SIG-M5 (cell line): ENCODE measurements at places on chromosomes 2 and 18.

GRCh38 chr2:227205701-227206100 is 41.3 kb downstream of the COL4A3 start:
- no peak for DNase-seq

DNA sequence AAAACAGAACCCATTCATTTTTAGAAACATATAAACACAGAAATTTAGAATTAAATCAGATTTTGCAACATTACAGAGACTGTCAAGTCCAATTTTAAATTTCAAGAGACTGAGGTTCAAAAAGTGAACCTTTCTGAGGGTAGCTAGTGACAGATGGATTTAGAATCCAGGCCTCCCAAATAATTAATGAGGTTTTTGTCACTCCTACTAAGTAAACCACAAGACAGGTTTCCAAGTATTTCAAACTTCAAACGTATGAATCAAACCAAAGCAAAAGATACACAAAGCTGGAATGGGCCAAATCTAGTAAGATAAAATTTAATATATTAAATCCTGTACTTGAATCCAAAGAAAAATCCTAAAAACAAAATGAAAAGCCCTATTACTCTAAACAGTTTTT is 25.3 kb downstream of the PPP4R3B start:
- no peak for DNase-seq

- DNase-seq: no peak
Measured at GRCh38 chr2:219918254-219918653, 290.8 kb downstream of the SLC4A3 start.

GRCh38 chr18:11859282-11859830 is 8.1 kb downstream of the CHMP1B start:
- no peak for DNase-seq

GRCh38 chr18:37956020-37956419 is 390.4 kb upstream of the CELF4 start:
- DNase-seq: no peak

GRCh38 chr2:176581557-176582165 is 312.4 kb downstream of the MTX2 start:
- DNase-seq: no peak

DNA sequence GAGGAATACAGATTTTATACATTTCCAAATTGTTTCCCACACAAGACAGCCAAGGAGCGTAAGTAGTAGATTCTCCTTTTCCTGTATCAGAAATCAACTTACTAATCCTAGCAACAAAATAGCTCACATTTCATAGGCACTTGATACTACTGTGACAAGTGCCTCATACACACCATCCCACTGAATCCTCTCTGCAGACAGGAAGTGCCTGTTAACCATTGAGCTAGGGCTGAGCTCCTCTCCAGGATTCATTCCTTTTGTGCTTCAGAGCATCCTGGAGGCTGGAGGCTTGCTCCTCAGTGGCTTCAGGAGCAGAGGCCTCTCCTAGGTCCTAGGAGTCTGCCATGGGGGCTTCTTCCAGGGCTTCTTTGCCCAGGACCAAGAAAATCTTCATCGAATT is 20.8 kb upstream of the ZNF396 start:
- no peak for DNase-seq

DNA sequence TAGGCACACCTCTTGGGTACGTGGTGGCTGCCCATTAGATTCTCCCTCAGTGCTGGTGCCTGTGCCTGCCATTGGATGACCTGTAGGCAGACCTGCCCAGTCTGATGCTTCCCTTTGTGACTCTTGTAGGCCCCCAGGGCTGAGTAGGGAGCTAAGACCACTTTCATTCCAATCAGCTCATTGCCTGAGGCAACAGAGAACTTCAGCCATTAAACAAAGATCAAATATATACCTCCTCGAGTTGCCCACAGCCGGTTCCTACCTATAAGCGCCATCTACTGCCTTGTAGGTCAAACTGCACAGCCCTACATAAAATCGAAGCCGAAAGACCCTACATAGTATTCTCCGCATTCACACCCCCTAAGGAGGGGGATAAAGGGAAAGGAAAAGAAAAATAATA is 184.6 kb downstream of the ETAA1 start:
- no peak for DNase-seq

GRCh38 chr2:99811544-99811943 is 321.7 kb upstream of the REV1 start:
- DNase-seq: no peak

DNA sequence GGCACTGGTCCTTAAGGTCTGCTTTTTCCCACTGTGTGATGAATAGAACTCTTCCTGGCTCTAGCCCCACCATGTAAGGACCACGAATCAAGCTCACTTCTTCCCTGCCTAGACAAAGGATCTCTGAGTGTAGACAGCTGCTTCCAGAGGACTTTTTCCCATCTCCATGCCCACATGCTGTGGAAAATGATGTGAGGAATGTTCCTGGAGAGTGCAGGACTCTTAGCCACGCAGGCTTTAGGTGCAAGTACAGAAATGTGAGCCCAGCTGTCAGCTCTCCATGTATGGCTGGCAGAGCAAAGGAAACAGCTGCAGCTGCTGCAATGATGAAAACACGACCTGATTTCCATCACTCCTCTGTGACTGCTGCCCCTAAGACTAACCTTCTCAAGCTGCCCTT is 35.5 kb downstream of the NXPH2 start:
- DNase-seq: no peak

DNA sequence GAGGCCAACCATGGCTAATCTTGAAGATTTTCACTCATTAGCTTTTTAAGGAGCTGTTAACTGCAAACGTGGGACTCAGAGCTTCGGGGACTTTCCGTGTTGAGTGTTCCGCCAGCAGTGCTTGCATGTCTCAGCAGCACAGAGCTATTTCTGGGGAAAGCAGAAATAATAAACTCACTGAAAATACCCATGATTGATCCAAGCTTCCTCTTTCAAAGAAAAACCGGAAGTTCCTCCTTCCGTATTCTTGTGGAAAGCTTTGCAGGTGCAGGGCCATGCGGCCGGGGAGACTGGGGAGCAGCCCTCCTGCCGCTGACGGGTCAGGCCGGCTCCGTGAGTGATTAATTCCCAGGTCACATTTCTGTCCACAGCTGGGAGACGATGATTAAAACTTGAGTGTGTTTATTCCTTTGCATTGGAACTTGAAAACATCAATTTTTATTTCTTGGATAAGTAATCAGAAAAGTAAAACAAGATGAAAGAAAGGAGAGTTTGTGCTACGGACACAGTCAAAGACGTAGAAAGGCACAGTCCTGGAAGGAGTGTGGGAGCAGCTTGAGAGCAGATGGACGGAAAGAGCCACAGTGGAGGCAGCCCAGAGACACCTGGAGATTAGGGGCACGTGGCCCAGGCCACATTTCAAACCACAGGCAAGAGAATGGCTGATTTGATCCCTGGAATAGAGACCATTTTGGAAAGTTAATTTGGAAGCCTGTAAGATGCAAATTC is 54.2 kb upstream of the CTDP1 start:
- peak; percentile 95 for DNase-seq

GRCh38 chr2:60152226-60152833 is 401.1 kb downstream of the BCL11A start:
- DNase-seq: no peak

GRCh38 chr2:65070172-65070830 is 14.1 kb downstream of the CEP68 start:
- DNase-seq: no peak

DNA sequence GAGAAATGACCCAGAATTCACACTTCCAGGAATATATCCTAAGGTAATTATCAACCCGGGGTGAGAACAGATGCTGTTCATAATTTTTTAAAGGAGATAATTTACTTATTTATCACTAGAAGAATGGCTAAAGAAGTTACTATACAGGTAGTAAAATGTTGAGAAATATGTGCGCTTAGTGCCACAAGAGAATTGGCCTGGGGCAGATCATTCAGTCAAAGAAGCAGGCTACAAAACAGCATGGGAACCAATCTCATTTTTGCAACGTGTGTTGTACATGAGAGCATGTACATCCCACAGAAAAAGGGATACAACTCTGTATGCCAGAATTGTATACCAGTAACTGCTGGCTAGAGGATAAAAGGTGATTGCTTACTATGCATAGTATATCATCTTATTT is 75.2 kb downstream of the VIT start:
- no peak for DNase-seq

- DNase-seq: no peak
Measured at GRCh38 chr2:211204456-211204855, 648.1 kb downstream of the CPS1 start.

GRCh38 chr2:220949466-220949865 is 622.6 kb downstream of the EPHA4 start:
- no peak for DNase-seq

DNA sequence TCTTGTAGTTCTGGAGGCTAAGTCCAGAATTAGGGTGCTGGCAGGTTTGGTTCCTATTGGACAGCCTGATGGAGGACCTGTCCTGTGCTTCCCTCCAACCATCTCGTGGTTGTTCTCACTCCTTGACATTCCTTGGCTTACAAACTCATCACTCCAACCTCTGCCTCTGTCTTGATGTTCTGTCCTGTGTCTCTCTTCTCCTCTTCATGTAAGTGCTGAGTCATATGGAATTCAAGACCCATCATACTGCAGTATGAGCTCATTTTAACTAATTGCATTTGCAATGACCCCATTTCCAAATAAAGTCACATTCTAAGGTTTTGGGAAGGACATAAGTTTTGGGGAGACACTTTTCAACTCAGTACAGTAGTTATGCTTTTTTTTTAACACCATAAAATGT is 374.7 kb downstream of the TRIB2 start:
- DNase-seq: no peak

GRCh38 chr2:238409341-238410199 is 17.2 kb upstream of the ASB1 start:
- no peak for DNase-seq

DNA sequence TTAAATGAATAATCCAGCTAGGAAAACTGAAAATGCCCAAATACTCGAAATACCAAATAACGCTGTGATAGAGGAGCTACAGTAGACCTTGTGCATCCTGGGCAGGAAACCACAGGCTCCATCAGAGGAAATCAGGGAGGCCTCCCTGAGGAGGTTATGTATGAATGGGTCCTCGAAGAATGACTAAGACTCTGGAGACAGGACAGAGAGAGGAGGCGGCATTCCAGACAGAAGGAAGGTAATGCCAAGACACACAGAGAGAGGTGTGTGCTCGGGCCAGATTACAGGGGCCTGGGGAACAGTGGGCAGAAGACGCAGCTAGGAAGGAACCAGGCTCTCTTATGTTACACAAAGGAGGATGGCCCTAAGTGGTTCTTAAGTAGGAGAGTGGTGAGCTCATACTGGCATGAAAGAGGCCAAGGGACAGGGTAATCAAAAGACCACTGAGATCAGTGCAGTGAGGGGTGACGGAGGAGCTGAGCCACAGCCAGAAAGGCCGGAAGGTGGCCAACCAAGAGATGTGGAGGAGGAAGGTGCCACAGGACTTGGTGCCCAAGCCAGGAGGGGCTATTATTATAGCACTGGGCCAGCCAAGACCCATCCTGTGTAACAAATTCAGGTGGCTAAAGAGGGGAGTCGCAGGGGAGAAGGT is 9.9 kb downstream of the ST3GAL5 start:
- DNase-seq: no peak

DNA sequence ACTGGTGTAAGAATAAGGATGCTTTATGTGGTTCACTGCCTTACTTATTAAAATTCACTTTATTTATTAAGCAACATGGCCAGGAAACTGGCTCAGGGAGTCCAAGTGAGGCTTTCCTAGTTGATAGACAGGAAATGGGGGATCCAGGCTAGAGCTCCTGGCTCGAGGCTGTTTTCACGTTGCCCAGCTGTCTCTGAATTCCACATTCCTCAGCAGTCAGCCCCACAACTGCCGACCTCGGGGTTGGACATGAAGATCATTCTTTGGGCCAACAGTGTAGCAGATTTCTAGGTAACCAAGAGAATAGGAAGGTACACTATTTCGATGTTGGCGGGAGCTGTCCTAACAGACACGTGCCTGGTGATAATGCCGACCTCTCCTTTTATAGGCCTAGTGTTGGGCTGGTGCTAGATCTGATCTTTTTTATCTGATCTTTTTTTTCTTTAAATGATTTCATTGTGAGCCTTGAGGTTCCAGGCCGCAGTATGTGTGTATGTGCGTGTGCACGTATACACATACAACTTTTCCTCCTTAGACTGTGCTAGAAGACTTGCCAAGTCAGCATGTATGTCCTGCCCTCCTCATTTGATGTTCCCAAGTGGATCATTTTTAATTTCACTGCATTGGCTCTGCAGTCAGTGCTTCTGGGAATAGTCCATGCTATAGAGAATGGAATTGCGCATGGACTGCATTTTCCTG is 103.5 kb downstream of the CABLES1 start:
- DNase-seq: no peak

DNA sequence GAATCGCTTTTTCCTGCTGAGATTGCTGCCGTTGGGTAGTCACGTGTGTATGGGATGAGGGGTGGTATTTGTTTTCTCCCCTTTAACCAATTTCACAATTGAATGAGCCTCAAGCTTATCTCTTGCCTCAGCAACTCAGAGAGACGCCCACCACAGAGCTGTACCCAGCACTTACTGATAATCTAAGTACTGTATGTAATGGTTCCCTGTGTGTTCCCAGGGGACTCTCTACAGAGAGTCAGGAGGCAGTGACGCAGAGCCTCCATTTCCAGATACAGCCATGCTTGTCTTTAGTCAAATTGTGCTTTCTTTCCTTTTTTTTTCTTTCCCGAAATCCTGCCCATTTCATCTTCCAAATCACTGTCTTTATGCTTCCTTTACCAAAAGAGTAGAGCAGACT is 1102.1 kb upstream of the KLHL29 start:
- DNase-seq: no peak

GRCh38 chr2:101107241-101107640 is 43.9 kb downstream of the TBC1D8 start:
- no peak for DNase-seq

- DNase-seq: no peak
Measured at GRCh38 chr2:149613704-149614103, 26.1 kb upstream of the MMADHC start.

DNA sequence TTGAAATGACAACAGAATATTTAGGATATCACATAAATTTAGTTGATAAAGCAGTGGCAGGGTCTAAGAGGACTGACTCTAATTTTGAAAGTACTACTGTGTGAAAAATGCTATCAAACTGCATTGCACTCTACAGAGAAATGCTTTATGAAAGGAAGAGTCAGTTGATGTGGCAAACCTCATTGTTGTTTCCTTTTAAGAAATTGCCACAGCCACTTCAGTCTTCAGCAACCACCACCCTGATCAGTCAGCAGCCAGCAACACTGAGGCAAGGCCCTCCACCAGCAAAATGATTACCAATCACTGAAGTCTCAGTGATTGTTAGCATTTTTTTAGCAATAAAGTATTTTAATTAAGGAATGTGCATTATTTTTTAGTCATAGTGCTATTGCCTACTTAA is 488.7 kb upstream of the SLC39A10 start:
- DNase-seq: no peak

GRCh38 chr2:62956651-62957050 is 94.0 kb upstream of the OTX1 start:
- DNase-seq: no peak

- no peak for DNase-seq
Measured at GRCh38 chr2:103138123-103138901, 376.5 kb downstream of the TMEM182 start.

- no peak for DNase-seq
Measured at GRCh38 chr18:56999823-57000222, 147.1 kb upstream of the BOD1L2 start.

- no peak for DNase-seq
Measured at GRCh38 chr2:70861777-70862625, 26.4 kb upstream of the CD207 start.

GRCh38 chr18:74447404-74448152 is 9.5 kb downstream of the DIPK1C start:
- DNase-seq: no peak

- no peak for DNase-seq
Measured at GRCh38 chr2:241489088-241489487, 19.3 kb downstream of the STK25 start.

GRCh38 chr2:218397820-218398436 is 1.7 kb upstream of the CTDSP1 start:
- DNase-seq: peak; percentile 35
